ENCODE measurements at places on chromosomes 1 and 21.

- no peak for DNase-seq
Measured at GRCh38 chr1:197924516-197925123, 7.4 kb downstream of the LHX9 start.

DNA sequence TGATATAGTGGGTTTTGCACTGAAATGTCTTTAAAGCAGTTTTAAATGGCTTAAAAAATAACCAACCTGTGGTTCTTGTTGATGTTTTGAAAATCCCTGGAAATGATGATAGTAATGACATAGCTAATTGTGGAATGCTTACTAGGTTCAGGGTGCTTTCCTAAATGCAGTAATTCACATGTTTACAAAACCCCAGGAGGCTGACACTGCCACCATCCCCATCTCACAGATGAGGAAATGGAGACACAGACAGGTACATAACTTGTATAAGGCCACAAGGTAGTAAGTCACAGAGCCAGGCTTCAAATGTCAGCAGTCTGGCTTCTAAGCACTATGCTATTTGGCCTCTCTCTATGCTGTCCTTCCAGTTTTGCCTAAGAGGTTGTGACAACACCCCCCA is 40.6 kb downstream of the C8B start:
- DNase-seq = no peak

GRCh38 chr1:168271636-168272035 is 9.0 kb upstream of the TBX19 start:
- DNase-seq = no peak

DNA sequence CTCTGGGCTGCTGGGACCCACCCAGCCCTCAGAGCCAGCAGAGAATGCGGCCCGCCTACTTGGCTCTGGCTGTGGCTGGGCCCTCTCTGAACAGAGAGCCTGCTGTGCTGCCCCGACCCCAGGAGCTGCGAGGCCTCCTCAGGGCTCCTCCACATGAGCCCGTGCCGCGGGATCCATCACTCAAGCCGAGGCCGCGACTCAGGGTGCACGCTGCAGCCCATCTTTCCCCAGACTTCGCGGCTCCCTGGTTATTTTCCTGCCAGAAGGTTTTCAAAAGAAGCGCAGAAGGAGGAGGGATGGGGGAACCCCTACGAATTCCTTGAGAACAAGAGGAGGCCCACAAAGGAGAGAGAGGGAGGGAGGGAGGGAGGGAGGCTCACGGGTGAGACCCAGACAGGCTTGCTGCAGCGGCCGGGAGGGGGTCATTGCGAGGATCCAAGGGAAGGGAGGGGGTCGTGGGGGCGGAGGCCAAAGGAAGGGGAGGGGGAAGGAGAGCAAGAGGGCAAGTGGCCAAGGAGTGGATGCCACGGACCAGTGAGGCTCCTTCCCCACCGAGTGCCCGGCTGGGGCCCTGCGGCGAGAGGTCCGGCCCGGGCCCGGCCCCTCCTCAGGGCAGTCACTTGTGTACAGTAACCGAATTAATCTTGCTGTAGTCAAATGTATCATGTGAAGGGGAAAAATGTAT is 146.8 kb downstream of the CASZ1 start:
- DNase-seq = no peak

DNA sequence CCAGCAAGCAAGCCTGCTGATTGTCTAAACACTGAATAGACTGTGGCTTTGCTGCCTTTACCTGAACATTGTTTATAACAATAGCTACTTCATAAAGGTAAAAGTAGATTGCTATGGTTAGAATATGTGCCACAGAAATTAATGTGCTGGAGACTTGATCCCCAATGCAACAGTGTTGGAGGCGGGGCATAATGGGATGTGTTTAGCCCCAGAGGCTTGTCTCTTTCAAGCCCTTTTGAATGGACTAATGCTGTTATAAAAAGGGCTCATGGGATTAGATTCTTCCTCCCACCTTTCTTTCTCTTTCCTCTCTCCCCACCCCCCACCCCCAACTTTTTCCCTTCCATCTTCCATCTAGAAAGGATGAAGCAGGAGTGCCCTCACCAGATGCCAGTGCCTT is 80.2 kb upstream of the PPP2R5A start:
- no peak for DNase-seq

- no peak for DNase-seq
Measured at GRCh38 chr1:10564063-10564462, 89.3 kb downstream of the PEX14 start.

DNA sequence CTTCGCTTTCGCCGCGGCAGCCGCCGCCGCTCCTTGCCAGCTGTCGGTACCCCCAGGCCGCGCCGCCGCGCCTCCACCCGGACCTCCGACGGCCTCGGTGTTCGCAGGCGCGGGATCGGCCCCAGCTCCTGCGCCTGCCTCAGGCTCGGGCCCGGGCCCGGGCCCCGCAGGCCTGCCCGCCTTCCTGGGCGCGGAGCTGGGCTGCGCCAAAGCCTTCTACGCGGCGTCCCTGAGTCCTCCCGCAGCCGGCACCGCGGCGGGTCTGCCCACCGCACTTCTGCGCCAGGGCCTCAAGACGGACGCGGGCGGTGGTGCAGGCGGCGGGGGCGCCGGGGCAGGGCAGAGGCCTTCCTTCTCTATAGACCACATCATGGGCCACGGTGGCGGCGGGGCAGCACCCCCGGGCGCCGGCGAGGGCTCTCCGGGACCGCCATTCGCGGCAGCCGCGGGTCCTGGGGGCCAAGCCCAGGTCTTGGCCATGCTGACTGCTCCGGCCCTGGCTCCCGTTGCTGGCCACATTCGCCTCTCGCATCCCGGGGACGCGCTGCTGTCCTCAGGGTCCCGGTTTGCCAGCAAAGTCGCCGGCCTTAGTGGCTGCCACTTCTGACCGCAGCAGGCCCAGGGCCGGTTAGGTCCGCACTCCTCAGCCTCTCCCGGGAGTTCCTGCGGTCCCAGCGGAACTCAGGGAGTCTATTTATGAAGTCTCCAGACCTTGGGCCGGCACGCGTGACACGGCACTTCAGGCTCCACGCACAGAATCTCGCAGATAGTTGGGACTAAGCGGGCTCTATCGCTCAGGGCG is 1.4 kb downstream of the FOXD2 start:
- DNase-seq = no peak

GRCh38 chr1:226638608-226639007 is 90.0 kb downstream of the STUM start:
- no peak for DNase-seq

GRCh38 chr1:46306159-46306530 is 2.6 kb downstream of the UQCRH start:
- DNase-seq = no peak

DNA sequence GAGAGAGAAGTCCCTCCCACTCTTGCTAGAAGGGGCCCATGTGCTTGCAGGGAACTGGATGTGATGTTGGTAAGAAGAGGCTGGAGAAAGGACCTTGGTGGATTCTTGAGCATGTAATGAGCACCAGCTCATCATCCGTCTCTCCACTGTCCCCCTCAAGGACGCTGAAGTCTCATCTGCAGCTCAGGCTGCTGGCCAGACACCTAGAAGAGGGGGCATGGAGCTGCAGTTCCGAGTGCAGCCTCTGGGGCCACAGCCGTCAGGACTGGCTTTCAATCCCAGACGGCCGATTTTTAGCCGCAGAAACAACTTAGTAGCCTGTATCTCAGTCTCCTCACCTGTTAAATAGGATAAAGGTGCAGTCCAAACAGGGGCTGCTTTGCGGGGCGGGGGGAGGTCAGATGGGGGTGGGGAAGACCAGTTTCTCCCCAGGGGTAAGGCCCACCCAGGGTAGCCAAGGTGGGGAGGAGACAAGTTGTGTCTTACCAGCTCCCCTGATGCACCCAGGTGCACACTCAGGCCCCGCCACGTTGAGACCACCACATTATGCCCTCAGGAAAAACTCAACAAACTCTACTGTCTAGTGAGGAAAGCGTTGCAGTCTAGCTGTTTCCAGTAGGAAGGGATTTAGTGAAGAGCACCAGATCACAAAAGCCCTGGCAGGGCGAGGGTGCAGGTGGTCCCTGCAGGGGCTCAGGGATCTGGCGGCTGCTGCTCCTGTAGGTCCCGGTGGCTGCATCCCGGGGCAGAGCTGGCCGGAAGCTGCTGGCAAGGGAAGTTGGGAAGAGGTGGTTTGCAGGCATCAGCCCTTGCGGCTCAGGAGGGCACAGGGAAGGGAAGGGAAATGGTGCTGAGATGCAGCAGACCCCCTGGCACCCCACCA is 29.5 kb downstream of the LDLRAP1 start:
- no peak for DNase-seq

GRCh38 chr1:228371741-228372182 is 34.9 kb downstream of the TRIM11 start:
- DNase-seq = no peak

- DNase-seq = no peak
Measured at GRCh38 chr1:51760872-51761271, 117.7 kb downstream of the NRDC start.

- no peak for DNase-seq
Measured at GRCh38 chr1:248923352-248924338, 17.6 kb downstream of the PGBD2 start.

- DNase-seq = no peak
Measured at GRCh38 chr21:30719401-30719800, 824 bp upstream of the KRTAP21-3 start.

GRCh38 chr1:116852910-116853309 is 56.8 kb upstream of the PTGFRN start:
- no peak for DNase-seq

GRCh38 chr1:215417122-215417521 is 150.0 kb upstream of the KCTD3 start:
- no peak for DNase-seq

DNA sequence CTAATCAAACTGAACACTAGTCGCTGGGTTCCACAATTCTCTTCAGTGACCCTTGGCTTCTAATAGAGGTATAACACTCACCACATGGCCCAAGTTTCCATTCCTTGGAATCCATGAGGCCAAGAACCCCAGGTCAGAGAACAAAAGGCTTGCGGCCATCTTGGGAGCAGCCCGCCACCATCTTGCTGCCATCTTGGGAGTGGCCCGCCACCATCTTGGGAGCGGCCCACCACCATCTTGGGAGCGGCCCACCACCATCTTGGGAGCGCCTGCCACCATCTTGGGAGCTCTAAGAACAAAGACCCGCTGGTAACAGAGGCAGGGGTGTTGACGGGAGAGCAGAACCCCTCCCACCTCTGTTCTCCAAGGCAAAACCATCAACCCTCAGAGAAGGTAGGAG is 493.4 kb downstream of the MATN1 start:
- DNase-seq = no peak

GRCh38 chr21:44418108-44418875 is 37.0 kb upstream of the LRRC3 start:
- no peak for DNase-seq

DNA sequence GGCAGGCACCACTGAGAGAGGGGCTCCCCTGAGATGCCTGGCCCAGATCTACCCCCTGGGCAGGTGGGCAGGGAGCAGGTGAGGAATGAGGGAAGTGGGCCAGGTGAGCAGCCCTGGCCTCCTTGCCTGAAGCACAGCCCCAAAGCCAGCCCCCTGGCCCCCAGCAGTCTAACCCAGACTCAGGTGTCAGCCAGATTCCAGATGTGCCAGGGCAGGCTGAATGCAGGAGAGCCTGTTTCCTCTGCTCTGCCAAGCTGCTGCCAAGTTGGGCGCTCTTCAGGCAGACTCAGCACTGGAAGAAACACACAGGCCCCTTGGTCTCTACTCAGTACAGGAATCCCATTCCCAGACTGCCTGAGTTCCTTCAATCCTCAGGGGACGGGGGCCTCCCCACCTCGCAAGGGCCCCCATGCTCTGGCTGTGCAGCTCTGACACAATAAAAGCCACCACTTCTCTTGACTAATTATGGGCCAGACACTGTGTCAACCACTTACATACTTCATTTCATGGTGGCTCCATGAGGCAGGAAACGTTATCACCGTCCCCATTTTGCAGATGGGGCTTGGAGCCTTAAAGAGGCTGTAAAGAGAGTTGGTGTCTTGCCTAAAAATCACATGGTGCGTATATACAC is 20.4 kb downstream of the ARHGEF19 start:
- DNase-seq = no peak

DNA sequence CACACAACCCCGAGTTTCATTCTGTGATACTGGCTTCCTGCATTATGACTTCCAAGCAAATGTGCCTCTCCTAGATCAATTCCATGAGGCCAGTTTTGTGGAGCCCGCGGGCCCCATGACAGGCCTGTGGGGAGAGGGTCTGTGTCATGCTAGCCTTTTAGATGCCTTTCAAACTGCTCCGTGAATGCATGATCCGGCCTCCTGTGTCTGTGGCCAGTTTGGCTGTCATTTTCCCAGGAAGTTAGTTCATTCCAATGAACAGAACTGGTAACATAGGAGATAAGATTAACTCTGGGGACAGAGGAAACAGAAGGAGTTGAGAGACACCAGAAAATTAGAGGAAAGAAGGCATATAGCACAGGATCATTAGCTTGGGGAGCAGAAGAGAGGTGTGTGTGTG is 3.2 kb downstream of the FNDC7 start:
- DNase-seq = no peak

Measured in stimulated activated CD8-positive, alpha-beta memory T cell treated with anti-CD3 and anti-CD28 coated beads, Interleukin-4, amount 100 ng/mL, for 1 hour (primary cell).